Activated gamma-delta T cell treated with anti-CD3 and anti-CD28 coated beads, Interleukin-2, amount 50 U/mL, for 16 hours (primary cell): ENCODE measurements at places on chromosomes 12 and 14.

- DNase-seq = no peak
These were observed 251.2 kb downstream of the SYT1 start for GRCh38 chr12:79115743-79116142.

DNA sequence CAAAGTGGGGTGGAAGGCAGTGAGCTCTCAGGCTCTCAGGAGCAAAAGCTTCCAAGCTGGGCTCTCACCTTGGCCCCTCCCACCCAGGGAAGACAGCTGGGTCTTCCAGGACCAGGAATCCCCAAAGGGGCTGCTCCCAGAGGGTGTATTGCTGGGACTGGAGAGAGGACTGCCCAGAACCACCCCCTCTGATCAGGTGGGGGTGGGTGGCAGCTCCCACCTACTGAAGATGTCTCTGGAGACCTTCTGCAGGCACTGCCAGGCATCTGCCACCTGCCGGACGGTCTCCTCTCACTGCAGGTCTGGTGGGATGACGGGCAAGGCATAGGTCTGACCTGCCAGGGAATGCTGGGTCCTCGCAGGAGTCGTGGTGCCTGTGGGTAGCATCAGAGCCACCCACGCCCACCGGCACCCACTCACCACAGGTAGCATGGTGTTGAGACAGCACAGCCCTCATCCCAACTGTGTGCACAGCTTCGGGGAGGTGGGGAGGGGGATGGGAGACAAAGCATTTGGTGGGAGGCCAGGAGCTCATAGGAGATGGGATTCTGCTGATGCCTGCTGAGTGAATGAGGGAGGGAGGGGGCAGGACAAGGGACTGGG is 103.2 kb downstream of the SINHCAF start:
- no peak for DNase-seq

GRCh38 chr12:119175081-119175480 is 3.6 kb upstream of the HSPB8 start:
- DNase-seq = no peak

DNA sequence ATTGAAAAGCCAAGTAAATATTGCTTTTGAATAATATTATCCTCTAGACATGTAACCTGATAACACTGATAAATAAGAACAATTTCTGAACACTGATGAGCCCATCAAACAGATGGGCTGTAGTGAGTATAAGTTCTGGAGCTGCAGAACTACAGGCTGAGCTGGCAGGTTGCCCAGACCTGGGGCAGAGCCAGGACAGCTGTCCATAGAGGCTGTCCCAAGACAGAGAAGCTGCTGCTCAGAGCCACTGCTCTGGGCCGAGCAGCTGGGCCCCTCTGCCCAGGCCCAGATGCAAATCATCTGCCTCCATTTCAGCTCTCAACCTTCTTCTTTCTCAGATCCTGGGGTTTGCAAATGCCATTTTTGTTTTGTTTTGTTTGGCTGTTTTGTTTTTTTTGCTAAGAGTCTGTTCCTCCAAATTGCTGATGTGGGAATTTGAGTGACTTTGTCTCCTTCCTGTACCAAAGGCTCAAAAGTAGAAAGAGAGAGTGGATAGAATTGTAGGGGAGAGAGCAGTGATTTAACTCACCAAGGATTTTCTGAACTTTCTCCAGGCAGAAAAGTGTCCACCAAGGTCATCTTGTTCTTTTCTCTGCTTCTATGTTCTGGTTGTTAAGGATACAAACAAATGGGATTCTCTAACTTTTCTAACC is 4.0 kb upstream of the TESPA1 start:
- DNase-seq = no peak

DNA sequence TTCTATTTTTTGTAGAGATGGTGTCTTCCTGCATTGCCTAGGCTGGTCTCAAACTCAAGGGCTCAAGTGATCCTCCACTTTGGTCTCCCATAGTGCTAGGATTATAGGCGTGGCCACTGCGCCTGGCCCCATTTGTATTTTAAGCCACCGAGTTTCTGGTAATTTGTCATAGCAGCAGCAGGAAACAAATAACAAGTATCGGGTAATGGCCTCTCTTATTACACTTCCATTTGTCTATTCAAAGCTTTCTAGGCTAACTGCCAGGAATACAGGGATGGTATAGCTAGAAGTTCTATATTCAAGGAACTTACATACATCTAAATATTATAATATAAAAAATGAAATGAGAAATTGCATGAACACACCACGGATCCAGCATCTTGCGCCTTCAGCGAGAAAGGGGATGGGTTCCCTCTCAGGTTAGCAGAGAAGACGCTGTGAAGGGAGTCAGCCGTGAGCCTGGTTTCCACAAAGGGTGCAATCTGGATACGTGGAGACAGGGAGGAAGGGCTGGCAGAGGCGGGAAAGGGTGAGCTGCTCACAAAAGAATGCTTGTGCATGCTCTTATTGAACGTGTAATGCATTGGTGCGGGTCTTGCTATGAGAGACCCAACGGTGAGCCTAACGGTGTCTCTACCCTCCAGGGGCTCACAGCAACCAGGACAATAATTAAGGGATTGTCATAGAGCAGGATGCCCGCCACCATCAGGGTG is 9.5 kb downstream of the BDKRB1 start:
- no peak for DNase-seq

DNA sequence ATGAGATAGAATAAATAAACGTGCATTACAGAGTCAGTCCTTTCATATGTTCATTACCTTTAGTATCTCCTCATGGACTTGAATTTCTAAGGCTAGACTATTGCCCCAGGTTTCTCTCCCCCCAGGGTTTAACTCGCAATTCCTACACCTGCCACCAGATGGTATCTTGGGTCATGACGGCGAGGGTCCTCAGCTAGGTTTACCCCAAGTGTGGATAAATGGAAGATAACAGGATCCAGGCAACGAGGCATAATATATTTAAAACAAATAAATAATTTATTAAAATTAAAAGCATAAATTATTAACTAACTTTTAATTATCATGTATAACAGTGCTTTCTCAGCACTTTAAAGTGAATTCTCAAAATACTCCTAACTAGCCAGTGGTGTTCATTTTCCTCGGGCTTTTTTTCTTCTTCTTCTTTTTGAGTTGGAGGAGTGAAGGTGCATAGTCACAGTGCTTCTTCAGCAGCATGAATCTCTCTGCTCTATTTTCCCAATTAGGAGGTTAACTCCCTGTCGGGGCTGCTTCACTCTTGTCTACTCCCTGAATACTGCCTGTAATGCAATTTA is 243.5 kb upstream of the CAND1 start:
- DNase-seq = peak; percentile 2

GRCh38 chr12:58435647-58436046 is 484.7 kb downstream of the LRIG3 start:
- no peak for DNase-seq

GRCh38 chr12:26185532-26186320 is 9.6 kb upstream of the SSPN start:
- no peak for DNase-seq

DNA sequence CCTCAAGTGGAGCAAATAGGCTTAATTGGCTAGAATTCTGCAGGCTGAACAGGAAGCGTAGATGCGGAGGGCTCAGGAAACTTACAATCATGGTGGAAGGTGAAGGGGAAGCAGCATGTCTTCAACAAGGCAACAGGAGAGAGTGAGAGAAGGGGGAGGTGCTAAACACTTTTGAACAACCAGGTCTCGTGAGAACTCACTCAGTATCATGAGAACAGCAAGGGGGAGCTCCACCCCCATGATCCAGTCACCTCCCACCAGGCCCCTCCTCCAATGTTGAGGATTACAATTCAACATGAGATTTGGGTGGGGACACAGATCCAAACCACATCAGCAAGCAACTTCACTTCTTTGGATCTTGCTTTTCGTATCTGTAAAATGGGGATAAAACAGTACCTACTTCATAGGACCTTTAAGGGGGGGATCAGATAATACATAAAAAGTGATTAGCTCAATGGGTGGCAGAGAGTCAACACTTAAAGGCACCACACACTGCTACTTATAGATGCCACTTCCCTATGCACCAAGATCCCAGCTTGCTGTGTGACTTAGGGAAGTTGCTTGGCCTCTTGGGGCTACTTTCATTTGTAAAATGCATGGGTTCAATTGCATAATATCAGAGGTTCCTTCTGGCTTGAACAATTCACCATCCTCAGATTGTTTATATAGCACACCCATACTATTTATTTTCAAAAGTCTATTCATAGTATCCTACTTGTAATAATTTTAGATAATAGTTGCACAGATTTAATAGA is 184.8 kb upstream of the RPH3A start:
- DNase-seq = no peak

DNA sequence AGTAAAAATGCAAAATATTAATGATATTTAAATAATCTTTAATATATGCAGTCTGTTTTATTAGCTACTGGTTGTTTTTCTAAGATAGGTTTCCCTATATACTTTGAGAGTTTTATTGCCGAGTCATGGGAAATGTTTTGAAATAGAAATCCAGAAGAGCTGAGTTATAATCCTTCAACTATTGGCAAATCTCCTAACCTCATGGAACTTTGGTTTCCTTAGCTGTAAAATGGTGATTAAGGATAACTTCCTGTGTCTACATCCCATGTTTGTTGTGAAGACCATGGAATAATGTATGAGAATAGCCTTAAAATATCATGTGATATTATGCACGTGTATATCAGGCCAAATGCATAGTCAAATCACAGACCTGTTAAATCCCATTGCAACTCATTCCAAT is 51.0 kb downstream of the UNC79 start:
- DNase-seq = no peak

DNA sequence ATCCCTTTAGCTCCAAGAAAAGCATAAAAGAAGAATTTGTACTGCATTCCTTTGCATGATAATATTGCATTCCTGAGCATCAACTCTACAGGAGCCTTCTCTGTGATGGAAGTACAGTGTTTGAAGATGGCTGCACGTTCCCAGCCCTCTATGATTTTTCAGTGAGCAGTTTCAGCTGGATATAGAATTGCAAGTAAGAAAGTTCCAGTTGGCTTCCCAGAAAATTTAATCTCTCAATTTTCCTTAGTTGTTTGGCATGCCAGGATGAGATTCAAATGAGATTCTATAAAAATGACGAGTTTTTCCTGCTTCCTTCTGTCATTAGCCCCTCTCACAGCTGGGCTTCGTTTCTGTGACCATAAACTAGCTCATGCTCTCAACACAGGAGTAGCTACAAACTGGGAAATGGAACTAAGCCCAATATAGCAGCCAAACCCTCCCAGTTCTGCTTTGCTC is 109.9 kb downstream of the TTC8 start:
- no peak for DNase-seq

GRCh38 chr14:73295198-73295796 is 58.0 kb downstream of the PAPLN start:
- DNase-seq = no peak

DNA sequence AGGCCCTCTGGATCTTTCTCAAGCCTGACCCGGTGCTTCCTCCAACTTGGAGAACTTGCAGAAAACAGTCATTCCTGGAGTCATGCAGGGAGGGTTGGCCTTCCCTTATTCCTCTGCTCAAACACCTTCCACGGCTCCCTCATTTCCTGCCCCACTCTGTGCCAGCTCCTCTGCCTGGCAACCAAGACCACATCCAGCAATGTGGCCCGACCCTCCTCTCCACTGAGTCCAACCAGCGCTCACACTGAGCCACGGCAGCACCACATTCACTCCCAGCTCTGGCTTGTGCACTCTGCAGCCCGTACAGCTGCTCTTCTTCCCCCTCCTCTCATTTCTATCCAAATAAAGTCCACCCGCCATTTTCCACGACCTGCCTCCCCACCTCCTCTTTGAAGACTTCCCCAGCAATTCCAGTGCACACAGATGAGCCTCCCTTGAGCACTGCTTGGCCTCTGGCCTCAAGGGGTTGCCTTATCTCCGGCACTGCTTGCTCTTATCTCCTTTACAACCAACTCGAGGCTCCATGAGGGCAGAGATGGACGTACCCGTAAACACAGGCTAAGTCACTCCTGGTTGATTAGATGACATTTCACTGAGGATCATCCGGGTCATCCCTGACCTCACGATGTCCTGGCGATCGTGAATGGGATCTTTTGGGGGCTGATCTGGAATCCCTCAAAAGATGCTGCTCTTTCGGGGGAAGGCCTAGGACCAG is 5.4 kb downstream of the PGF start:
- no peak for DNase-seq

DNA sequence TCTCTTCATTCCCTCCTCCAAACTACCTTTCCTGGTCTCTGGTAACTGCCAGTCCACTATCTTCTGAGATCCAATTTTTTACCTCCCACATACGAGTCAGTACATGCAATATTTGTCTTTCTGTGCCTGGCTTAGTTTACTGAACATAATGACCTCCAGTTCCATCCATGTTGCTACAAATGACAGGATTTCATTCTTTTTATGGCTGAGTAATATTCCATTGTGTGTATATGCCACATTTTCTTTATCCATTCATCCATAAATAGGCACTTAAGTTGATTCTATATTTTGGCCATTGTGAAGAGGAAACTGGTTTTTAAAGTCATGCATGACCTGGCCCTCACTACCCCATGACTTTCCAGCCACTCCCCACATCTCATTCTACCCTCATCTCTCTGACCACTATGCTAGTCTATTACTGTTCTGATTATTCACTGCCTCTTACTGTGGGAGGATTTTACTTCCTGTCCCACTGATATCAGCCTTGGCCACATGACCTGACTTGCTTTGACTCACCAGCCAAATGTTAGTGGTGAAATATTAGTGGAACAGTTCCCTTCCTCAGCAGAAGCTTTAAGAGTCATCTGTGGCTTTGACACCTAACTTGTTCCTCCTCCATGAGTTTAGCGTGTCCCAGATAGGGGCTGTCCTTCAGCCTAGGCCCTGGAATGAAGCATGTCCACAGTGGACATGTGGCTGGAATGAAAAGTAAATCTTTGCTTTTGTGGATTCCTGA is 52.2 kb downstream of the GOLGA5 start:
- DNase-seq = no peak

- DNase-seq = no peak
These were observed 21.9 kb downstream of the TRIM9 start for GRCh38 chr14:51072976-51073375.

- DNase-seq = no peak
These were observed 6.0 kb downstream of the PLEKHH1 start for GRCh38 chr14:67539116-67539515.

DNA sequence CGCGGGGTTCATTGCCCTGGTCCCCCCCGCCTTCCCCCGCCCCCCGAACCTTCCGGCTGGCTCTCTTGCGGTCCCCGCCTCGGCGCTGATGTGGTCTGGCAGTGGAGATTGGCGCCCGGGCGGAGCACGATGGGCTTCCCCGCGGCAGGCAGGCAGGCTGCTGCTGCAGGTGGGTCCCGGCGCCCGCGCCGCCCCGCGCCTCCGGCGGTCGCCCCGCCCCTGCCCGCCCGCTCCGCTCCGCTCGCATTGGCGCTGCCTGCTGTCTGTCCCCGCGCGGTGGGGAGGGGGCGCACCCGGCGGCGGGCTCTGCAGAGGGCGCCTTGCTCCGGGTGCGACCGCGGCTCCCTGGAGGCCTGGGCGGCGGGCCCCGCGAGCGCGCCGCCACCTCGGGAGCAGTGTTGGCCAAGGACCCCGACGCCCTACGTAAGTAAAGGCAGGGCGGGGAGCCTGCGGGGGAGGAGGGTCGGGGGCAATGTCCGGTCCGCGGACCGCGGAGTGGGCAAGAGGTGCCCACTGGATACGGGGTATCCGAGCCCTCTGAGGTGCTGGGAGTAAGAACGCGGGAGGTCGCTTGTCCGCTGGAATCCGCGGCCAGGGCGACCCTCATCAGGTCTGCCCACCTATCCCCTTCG is at the start of gene AKAP5:
AKAP5 (plus strand) TSS at position 309 of the 632 bp plus-strand sequence. CDS start 2,896 bp downstream, outside the sequence.
- peak; percentile 48 for DNase-seq
